ENCODE measurements at places on chromosomes 3 and 15.

- DNase-seq, result no peak
These were observed 54.7 kb upstream of the TP63 start for GRCh38 chr3:189576486-189576885.

GRCh38 chr3:130948001-130948773, 54.3 kb downstream of the ATP2C1 start:
- no peak for DNase-seq

GRCh38 chr3:149992416-149993058, 21.8 kb upstream of the PFN2 start:
- DNase-seq, result no peak

DNA sequence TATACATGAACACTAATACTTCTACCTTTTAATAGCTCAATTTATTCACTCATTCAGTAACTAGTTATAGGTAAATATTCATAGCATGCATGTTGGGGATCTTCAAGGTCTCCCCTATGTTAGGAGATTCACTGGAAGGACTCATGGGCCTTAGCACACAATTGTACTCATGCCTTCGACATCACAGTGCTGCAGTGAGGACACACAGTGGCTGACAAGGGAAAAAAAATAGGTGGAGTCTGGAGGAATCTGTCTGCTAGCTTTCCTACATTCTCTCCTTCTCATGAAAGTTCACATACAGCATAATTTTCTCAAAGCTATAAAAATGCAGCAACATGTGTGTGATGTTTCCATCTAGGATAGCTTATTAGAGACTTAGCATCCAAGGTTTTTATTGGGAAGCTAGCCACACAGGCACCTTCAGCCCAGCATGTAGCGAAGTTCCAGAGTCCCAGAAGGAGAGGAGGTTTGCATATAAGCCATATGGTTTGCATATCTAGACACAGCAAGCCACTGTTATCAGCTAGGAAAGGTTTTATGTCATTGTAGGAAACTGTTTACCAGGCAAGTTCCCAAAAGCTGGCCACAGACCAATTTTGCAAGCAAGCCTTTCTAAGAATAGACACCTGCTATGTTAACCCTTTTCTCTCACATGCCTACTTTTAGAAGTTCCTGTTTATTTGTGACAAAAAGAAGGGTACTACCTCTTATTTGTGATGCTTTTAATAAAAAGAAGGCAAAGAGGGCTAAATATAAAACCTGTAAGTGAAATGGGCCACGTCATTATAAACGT, 46.4 kb downstream of the MORC1 start:
- no peak for DNase-seq

GRCh38 chr15:101540480-101541239, 51.2 kb upstream of the PCSK6 start:
- no peak for DNase-seq

Data from CD8-positive, alpha-beta memory T cell (primary cell).